Activated CD8-positive, alpha-beta memory T cell treated with anti-CD3 and anti-CD28 coated beads for 1 hour (primary cell): ENCODE measurements at places on chromosomes 16 and 17.

- no peak for DNase-seq
Observed at GRCh38 chr17:70295731-70296130, 126.4 kb downstream of the KCNJ2 start.

DNA sequence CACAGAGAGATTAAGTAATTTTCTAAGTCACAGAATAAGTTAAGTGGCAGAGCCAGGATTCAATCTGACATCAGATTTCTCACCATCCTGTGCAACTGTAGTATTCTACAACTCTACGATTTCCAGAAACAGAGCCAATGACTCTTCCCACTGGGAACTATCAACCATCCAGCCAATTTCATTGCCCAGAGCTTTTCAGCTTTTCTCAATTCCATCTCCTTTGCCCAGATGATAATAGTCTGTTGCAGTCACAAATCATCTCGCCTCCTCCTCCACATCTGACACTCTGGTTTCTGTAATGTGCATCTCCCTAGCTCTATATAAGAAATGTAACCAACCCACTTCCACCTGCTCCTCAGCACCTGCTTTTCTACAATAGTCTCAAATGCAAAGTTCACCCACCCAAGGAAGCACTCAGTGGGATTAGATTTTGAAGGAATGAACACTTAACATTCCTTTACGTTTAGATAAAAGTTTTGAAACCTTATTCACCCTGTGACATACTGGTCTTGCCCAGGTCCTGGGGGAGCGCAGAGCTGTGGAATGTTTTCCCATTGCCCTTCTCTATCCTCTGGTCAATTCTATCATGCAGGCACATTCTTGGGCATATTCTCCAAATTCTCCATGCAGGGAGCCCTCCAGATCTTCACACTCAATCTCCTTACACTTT lies 167.8 kb upstream of the ASIC2 start:
- no peak for DNase-seq

DNA sequence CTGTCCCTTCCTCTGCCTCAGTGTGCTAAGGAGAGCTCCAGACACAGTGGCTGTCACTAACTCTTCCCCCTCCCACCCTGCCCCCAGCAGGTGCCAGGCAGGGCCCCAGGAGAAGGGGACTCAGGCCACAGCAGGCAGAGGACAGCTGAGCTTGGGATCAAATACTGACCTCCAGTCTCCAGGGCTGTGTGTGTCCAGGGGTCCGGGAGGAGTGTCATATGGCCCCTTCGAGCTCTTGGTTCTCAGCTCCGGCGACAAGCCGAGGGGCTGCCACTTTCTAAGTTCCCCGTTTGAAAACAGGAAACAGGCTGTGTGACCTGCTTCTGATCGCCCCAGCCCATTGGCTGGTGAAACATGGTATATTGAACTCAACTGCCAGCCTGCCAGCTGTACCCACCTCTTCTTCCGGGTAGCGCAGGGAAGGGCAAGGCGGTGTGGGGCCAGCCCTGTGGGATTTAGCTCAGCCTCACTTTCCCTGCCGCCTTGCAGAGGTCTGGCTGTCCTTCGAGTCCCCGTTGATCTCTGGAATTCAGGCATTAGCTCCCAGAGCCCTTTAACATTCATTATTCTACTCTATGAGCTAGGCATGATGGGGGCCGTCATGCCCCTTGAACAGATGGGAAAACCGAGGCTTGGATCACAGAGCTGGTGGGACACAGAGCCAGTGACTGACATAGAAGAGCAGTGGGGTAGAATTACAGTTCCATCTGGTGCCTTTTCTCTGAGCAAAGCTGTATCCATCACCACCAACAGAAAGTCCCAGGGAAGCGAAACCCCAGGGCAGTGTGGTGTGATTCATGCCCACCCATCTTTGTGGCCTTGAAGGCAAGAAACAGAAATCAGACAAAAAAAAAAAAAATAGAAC lies at the start of gene SNX20:
TSS of gene SNX20 (minus strand) at position 292 of the 865 bp plus-strand sequence. CDS start 3,786 bp downstream, outside the sequence.
- peak; percentile 45 for DNase-seq

DNA sequence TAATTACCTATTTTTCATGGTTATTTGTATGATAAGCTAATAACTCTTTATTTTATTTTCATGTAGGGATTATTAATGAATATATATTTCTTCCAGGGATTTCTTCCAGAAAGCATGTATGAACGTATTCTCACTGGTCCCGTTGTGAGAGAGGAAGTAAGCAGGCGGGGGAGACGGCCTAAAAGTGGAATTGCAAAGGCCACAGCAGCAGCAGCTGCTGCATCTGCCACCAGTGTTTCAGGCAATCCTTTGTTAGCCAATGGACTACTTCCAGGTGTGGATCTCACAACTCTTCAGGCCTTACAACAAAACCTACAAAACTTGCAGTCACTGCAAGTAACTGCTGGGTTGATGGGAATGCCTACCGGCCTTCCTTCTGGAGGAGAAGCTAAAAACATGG lies 110.3 kb upstream of the RBL2 start:
- no peak for DNase-seq

DNA sequence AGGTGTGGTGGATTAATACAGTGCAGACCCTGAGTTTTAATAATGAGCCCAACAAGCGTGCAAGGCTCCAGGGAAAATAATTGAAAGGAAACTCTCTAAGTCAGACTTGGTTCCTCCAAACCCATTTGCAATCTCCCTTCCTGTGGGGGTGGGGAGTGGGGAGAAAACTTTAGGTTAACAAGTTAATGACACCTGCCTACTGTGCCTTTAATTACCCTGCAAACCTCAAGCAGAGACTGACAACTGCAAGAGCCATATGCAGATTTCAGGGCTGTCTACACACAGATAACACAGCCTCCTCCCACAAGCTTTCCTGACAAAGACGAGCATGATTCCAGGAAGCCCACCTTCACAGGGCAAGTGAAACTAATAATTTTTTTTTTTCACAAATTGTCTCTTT lies 359.3 kb downstream of the HS3ST4 start:
- DNase-seq, result no peak
